ENCODE measurements at places on chromosomes 11 and 22.
A peak's percentile ranks its signal among the peaks of the same experiment; 100 is the strongest.

GRCh38 chr11:29300420-29300819 lies 716.4 kb downstream of the KCNA4 start:
- DNase-seq, result no peak

- no peak for DNase-seq
Observed at GRCh38 chr11:123405123-123405592, 24.9 kb upstream of the GRAMD1B start.

GRCh38 chr22:40408718-40409612 lies 38.6 kb downstream of the SGSM3 start:
- DNase-seq, result no peak

DNA sequence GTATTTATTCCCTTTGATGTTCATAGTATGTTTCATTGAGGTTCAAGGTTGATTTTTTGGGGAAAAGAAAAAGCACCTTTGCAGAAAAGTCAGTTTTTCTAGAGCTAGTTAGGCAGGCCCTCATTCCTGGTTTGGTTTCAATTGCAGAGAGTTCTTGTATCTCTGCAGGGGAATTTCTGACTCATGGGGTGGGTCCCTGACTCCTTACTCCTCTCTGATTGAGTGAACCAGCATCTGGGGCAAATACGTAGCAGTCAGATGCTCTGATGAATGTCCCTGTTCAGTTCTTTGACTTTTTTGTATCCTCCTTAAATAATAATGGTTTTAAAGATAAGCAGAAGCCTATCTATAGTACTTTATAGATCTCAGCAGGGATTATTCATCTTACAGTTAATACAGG lies 7.7 kb upstream of the NCR3LG1 start:
- DNase-seq, result no peak

GRCh38 chr11:120839846-120840402 lies 184.0 kb upstream of the TBCEL start:
- no peak for DNase-seq

DNA sequence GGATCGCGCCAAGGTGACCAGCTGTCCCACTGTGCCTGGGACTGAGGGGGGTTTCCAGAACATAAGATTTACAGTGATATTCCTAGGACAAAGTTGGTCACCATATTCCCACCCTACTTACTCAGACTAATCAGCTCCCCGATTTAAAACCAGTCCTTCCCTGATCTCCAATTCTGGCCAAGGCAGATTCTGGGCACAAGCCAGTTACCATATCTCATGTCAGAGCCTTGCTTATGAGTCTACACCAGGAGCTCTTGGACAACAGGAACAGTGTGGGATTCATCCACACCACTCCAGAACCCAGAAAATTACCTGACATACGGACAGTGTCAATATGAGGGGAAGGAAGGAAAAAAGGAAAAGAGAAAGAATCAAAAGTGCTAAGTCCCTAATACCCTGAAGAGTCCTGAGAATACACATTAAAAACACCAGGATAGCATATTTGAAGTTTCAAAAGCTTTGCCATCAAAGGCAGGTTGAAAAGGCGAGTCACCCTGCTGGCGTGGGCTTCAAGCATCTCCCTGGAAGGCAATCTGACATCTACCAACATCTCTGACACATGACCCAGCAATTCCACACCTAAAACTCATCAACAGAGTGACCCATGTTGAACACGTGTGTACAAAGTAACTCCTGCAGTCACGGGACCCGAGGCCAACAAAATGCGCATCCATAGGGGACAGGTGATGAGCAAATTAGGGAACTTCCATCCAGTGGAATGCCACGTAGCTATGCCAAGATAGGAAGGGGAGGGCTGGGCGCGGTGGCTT lies 8.0 kb upstream of the IL2RB start:
- no peak for DNase-seq

- no peak for DNase-seq
Observed at GRCh38 chr11:121936781-121937447, 179.1 kb downstream of the BLID start.

GRCh38 chr11:8685306-8685705 lies 2.7 kb downstream of the RPL27A start:
- DNase-seq, result no peak

- DNase-seq, result no peak
Observed at GRCh38 chr11:77698896-77699295, 61.3 kb upstream of the CLNS1A start.

- no peak for DNase-seq
Observed at GRCh38 chr22:37739611-37740049, 42.8 kb downstream of the TRIOBP start.

- peak; percentile 59 for DNase-seq
Observed at GRCh38 chr22:41925783-41926460, 684 bp downstream of the TNFRSF13C start.

GRCh38 chr11:104653407-104653806 lies 244.9 kb downstream of the CASP12 start:
- DNase-seq, result no peak

DNA sequence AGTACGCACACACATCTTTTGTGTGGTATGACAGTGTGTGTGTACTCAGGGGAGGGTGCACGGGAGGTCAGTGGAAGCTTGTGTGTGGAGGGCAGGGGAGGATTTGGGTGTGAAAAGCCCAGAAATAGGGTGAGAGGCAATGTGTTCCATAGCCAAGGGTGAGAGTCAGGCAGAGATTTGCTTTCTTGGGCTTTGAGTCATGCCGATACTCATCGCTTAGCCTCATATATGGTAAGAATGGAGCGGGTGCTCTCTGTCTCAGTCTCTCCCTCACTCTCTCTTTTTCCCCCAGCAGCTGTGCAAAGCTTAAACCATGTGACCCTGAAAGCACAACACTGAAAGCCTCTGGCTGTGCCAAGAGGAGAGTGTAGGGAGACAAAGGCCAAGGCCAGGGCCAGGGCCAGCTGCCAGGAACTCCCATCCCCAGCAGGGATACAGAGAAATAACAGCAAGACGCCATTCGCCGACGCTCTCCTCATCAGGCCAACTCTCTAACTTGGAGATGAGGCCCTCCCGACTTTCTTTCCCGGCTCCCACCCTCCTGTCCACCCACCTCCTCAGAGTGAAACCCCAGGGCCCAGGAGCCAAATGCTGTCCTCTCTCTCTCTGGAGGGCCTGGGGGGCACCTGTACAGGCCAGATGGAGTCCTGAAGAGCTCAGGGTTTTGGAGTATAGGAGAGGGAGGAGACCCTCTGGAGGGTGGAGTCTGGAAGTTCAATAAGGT lies 20.3 kb upstream of the MICAL3 start:
- DNase-seq, result no peak

- DNase-seq, result no peak
Observed at GRCh38 chr11:43399983-43400630, 41.4 kb downstream of the TTC17 start.

- DNase-seq, result no peak
Observed at GRCh38 chr22:49933236-49934159, 15.1 kb downstream of the CRELD2 start.
